ENCODE measurements at places on chromosomes 12 and 14.

DNA sequence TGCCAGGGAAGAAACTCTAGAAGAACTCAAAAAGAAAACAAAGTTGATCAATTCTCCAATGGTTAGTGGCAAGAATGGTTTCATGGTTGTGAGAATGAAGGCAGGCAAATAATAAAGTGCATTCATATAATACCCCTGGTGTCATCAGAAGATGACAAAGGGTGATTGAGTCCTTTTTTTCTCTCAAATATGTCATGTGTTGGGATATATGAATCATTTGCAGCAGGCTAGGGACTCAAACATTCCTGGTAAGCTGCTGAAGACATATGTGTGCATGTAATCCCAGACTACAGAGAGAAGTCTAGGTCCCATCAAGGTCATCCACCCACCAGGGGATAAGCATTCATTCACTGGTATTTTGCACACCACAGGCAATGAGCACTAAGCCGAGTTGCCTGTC lies 82.4 kb upstream of the MYF6 start:
- no peak for DNase-seq

GRCh38 chr12:132402831-132403416 lies 73.5 kb upstream of the GALNT9 start:
- no peak for DNase-seq

- DNase-seq = no peak
These were observed 29.8 kb downstream of the DIO3 start for GRCh38 chr14:101591121-101591520.

DNA sequence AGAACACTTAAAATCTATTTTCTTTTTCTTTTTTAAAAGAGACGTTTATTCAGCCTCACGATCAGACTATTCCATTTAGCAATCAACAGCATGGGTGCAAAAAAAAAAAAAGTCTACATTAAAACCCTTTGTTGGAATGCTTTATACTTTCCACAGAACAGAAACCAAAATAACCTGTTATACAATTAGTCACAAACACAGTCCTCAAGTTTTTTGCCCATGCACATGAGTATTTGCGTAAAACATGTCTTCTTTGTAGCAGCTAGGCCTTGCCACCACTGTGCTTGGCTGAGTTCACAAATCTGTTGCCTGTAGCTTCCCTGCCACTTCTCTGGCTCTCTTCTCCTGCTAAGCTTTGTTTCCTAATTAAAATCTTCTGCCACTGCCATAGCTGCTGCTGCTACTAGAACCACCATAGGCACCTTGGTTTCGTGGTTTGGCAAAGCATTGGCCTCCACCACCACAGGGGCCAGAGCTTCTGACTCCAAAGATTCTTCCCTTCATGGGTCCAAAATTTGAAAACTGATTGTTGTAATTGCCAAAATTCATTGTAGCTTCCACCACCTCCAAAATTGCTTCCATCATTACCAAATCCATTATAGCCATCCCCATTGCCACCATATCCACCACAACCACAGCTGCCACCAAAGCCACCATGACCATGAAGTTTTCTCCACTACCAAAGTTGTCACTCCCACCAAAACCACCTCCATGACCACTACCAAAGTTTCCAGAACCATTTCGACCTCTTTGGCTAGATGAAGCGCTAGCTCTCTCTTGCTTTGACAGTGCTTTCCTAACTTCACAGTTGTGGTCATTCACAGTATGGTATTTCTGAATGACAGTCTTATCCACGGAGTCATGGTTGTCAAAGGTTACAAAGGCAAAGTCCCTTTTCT lies 38.1 kb downstream of the KLRG1 start:
- DNase-seq = no peak

DNA sequence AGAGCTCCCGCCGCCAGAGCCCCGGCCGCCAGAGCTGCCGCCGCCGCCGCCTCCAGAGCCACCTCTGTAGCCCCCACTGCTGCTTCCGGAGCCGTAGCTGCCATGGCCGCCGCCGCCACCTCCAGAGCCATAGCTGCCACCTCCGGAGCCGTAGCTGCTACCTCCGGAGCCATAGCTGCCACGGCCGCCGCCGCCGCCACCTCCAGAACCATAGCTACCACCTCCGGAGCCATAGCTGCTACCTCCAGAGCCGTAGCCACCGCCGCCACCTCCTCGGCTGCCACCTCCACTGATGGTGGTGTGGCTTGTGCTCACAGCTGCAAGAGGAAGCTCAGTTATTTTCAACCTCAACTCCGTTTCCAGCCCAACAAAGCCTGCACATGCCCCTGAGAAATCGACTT lies 4.9 kb downstream of the KRT1 start:
- DNase-seq = no peak

GRCh38 chr12:89038831-89039512 lies 313.3 kb downstream of the DUSP6 start:
- DNase-seq = no peak

- no peak for DNase-seq
These were observed 593 bp downstream of the PIP4P1 start for GRCh38 chr14:20460458-20461224.

DNA sequence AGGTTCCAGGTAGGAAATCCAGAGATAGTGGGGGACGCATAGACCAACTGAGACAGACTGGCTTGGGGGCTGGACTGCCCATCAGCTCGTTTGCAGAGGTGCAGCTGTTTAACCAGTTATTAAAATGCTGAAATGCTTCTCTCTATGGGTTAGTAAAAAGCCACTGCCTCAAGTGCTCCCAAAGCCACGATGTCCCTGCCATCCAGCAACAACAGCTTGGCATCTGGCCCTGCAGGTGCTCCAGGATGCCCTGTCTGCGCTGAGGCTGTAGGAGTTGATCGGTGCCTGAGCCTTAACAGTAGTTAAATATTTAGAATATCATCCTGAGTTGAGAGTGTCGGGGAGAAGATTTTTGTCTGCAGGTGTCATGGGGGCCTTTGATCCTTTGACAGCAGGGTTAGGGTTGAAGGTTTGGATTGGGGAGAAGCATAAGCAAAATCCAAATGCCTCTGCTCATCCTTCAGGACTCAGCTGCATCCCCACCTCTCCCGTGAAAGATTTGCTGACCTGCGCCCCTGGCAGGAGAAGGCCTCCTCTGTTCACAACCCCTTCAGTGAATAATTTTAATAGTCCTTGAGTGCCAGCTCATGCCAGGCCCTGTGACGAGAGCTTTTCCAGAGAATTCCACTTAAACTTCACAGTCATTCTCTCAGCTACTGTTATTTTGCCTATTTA lies 127.3 kb upstream of the PWP1 start:
- no peak for DNase-seq

DNA sequence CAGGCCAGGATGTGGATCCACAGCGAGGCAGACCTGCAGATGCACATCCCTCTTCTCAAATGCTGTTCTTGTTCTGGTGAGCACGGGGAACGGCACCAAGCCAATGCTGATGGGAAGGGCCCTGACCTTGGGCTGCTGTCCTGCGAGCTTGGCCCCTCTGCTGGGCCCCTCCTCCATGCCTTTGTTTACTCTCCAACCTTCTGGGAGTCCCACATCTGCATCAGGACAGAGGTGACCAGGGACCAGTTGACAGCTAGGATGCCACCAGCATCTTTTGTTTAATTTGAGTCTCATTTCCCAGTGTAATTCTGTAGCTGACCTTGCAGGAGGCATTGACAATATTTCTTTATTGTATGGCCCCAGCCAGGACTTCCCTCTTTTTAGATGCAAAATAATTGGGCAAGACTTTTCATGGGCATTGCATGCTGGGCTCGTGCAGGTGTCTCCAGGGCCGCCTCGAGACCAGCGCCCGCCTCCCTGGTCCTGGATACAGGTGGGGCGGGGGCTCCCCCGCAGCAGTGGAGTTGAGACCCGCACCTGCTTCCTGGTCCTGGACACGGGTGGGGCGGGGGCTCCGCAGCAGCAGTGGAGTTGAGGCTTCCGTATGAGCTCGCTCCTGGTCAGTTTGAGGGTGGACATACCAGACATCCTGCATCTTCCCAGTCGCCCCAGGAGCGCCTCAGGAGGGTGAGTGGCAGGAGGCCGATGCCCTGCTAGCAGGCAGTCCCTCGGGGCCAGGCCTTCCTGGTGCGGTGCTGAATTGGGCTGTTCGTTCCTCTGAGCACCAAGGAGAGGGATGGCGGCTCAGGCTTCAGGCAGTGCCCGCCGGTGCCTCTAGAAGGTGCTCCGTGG lies 11.4 kb downstream of the PACS2 start:
- no peak for DNase-seq

DNA sequence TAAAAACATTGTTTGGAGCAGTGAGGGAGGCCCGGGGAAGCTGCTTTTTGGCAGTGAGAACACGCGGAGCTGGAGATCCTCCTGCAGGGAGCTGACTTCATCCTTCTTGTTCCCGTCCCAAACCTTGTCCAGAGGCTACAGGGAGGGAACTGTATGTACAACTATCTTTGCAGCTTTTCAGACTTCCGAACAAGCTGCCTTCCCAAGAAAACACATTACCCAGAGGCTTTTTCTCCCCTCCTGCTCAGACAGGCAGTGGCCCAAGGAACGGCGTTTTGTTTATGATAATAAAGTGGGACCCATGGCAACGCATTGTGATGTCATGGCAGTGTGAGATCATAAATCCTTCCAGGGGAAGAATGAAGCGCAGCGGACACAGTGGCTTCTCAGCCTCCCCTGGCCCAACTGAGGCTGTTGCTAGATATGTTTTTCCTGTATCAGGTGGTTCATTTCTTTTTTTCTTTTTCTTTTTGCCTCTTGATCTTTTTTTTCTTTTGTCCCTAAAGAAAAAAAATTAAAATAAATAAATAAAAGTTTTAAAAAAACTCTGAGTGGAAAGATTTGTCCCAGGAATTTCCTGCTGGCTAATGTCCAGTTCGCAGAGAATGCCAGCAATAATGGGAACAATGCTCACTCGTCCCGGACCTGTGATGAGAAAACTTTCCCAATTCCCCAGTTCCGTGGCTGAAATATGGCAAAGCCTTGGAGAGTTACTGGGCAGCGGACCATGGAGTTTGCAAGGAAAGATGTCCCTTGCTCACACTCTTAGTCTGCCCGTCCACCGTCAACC lies 103.4 kb upstream of the MAP1LC3B2 start:
- no peak for DNase-seq

GRCh38 chr12:70379846-70380245 lies 13.8 kb downstream of the KCNMB4 start:
- no peak for DNase-seq

GRCh38 chr12:104888892-104889291 lies 69.2 kb downstream of the SLC41A2 start:
- DNase-seq = no peak

DNA sequence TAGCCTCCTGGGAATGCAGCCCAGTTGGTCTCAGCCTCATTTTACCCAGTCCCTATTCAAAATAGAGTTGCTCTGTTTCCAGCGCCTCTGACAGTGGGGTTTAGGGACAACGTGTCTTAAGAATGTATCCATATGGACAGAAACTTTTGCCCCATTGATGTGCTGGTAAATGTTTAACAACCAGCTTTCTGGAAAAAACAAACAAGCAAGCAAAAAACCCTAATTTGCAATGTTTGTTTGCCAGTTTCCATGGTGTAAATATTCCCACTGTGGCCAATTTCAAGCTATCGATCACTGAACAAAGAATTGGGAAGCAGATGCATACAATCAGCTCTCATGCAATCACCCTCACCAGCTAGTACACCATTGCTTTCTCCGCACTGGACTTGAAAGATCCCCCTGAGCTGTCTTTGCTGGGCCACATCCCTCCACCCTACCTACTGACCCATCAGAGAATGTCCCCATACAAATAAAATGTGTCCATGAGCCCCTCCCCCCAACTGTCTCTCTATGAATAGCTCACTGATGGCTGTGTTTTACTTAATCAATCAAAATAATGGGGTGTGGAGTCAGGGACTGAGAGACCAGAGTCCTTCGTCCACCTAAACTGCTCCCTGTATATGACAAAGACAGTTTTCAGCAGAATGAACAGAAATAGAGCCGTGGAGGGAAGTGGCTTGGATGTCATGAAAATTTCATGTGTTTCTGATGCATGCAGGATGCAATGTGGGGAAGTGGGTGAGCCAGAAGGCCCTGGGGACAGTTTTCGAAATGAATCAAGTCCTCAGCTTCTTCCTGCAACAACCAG lies 40.8 kb downstream of the CCDC60 start:
- DNase-seq = no peak

GRCh38 chr14:36478782-36479181 lies 41.2 kb downstream of the NKX2-1 start:
- no peak for DNase-seq

GRCh38 chr12:90327793-90328743 lies 619.4 kb upstream of the ATP2B1 start:
- DNase-seq = no peak

- no peak for DNase-seq
These were observed 177.2 kb upstream of the NTF3 start for GRCh38 chr12:5254703-5255102.

DNA sequence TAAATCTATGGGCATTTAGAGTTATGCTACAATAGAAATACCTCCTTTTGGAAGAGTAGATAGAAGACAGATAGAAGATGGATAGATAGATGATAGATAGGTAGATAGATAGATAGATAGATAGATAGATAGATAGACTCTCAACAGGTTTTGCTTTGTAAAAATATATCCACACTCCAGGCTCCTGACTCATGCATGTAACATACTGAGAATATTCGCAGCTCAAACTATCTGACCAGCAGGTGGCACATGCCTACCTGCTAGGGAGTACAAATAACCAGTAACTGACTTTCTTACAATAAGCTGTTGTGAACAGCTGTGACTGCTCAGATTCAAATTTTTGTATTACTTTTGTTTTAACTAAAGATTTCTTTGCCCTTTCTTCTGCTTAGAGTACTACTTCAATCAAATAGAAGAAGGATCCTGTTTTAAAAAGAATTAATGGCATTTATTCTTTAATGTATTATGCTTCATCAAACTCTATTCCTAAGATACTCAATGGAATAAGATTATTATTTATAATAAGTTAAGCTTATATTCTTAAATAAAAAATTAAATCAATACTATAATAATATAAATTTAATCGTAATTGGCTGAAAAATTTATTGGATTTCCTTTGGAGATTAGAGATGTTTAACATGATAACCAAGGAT lies 15.8 kb upstream of the CPNE8 start:
- no peak for DNase-seq

DNA sequence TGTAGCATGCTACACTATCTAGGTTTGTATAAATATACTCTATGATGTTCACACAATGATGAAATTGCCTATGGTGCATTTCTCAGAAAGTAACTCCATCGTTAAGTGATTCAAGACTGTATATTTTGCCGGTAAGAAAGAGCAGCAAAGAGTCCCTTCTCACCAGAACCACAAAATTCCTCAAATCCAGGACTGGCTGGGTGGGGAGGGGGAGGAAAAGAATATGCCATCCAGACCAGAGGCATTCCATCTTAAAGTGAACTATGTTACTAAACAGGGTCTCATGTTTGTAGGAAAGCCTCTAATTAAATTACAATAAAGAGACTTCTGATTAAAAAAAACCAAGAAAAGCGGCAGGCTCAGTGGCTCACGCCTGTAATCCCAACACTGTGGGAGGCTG lies 11.5 kb downstream of the UBE2N start:
- DNase-seq = no peak

- DNase-seq = no peak
These were observed 2.1 kb upstream of the TUBA1A start for GRCh38 chr12:49190974-49191373.

DNA sequence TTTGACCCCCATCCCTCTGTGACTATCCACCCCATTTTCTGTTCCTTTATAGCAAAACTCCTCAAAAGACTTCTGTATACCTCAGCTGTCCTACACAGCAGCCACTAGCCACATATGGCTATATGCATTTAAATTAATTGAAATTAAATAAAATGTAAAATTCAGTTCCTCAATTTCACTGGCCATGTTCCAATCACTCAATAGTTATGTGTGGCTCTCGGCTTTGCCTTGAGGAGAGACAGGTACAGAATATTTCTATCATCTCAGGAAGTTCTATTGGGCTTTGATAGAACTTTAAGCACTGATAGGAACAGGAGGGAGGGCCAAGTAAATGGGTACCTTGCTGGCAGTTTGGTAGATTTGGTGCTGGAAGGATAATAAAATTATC lies 280.3 kb upstream of the AMIGO2 start:
- DNase-seq = no peak

GRCh38 chr14:103091041-103091882 lies 3.3 kb upstream of the EXOC3L4 start:
- peak; percentile 98 for DNase-seq

Data from GM12891 (cell line).